ENCODE measurements at places on chromosomes 7 and 10.
A peak's percentile ranks its signal among the peaks of the same experiment; 100 is the strongest.

DNA sequence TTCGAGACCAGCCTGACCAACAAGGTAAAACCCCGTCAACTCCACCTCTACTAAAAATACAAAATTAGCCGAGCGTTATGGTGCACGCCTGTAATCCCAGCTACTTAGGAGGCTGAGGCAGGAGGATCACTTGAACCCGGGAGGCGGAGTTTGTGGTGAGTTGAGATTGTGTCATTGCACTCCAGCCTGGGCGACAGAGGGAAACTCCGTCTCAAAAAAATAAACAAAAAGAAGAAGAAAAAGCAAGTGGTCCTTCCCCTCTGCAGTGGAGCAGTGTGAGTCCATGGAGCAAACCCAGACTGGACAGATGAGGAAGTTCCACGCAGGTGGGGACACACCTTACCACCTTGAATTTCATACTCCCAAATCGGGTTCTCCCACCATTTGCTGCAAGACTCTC lies 13.1 kb upstream of the SERPINE1 start:
- no peak overlapping the region for H3K4me3 ChIP-seq
- no peak for DNase-seq
- no peaks in the 10 kb centered on the region for H3K36me3 ChIP-seq
- peaks cover 12% of the 10 kb centered on the region for H3K27me3 ChIP-seq
- H3K4me1 ChIP-seq = no peaks in the 10 kb centered on the region

GRCh38 chr7:143391462-143392404 lies 10.6 kb downstream of the ZYX start:
- H3K4me3 ChIP-seq = no peak overlapping the region
- H3K36me3 ChIP-seq = peaks cover 67% of the 10 kb centered on the region
- H3K27ac ChIP-seq = peak overlapping the region; percentile 52
- H3K4me1 ChIP-seq = peaks cover 30% of the 10 kb centered on the region
- peak; percentile 24 for DNase-seq

- no peak for DNase-seq
- peaks cover 35% of the 10 kb centered on the region for H3K4me1 ChIP-seq
- no peaks in the 10 kb centered on the region for H3K36me3 ChIP-seq
- H3K4me3 ChIP-seq = peak overlapping the region; percentile 31
- H3K27me3 ChIP-seq = peaks cover 94% of the 10 kb centered on the region
Observed at GRCh38 chr7:27243340-27244163, 950 bp downstream of the EVX1 start.

DNA sequence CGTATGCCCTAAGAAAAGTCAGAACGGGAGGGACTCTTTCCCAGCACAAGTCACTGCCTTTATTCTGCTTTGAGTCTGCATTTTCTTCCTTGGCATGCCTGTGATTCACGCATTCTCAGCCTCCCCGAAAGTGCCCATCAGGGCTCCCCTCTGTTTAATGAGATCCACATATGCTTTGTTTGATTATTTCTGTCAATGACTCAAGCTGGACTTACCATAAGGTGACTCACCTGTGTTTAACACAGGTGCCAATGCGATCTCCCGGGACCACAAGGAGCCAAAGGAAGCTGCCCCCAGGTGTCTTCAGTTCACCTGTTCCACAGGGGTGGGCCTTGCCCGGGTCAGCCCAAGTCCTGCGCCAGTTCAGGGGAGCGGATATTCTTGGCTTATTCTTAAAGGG lies 386.0 kb upstream of the SHH start:
- no peak for DNase-seq
- no peaks in the 10 kb centered on the region for H3K4me1 ChIP-seq
- no peak overlapping the region for H3K27ac ChIP-seq
- H3K4me3 ChIP-seq = no peak overlapping the region
- H3K27me3 ChIP-seq = peaks cover 7% of the 10 kb centered on the region
- no peaks in the 10 kb centered on the region for H3K36me3 ChIP-seq

DNA sequence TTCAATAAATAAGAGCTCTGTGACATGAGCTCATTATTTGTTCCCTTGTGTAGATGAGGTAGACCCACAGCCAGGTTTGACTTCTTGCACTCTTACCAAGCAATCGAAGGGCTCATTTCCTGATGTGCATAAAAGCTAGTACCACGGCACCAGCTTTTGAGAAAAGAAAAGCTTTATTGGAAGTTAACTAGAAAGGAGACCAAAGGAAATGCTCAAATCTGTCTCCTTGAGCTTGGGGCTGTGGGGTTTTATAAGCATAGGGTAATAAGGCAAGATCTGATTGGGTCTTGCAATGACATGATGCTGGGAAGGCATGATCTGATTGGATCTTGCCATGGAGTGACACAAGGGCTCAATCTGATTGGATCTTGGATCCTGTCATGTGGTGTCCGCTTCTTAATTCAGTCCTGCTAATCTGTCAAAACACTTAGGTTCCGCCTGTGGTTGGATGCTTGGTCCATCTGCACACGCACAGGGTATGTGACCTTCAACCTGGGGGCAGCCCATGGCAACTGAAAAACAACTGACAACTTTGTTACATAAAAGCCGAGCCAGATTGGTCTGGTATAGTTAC lies 47.8 kb upstream of the FRMD4A start:
- no peak overlapping the region for H3K27ac ChIP-seq
- H3K36me3 ChIP-seq = no peaks in the 10 kb centered on the region
- no peak for DNase-seq
- H3K4me1 ChIP-seq = peaks cover 22% of the 10 kb centered on the region
- H3K4me3 ChIP-seq = no peak overlapping the region
- peaks cover 47% of the 10 kb centered on the region for H3K27me3 ChIP-seq

DNA sequence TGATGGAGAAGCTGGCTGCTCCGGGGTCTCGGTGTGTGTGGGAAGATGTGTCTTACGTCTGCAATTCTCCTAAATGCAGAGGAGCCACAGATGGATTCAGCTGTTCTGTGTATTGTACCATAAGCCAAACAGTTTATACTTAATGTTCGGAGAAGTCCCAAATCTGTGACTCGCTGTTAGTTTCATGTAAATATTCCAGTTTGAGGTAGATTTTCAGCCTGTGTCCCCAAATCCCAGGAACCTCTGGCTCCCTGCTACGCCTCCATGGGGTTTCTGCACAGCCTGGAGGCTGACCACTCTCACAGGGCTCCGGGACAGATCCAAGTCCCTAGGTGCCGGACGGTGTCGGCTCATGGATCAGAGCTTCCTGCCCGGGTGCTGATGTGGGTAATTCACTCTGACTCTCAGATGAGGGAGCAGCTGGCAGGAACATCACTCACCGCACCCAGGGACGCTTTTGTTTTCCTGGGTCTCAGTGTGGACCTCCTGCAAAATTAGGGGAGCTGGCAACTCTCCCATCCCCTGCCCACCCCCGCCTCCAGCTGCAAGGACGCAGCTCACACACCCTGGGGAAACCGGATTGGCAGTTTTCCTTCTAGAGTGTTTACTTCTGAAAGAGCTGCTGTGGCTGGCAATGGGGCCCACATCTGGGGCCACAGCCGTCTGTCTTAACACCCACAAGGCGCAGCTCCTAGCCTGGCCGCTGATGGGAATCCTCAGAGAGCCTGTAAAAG lies 421.1 kb upstream of the FOXK1 start:
- no peaks in the 10 kb centered on the region for H3K36me3 ChIP-seq
- no peak for DNase-seq
- H3K4me1 ChIP-seq = no peaks in the 10 kb centered on the region
- no peak overlapping the region for H3K4me3 ChIP-seq

DNA sequence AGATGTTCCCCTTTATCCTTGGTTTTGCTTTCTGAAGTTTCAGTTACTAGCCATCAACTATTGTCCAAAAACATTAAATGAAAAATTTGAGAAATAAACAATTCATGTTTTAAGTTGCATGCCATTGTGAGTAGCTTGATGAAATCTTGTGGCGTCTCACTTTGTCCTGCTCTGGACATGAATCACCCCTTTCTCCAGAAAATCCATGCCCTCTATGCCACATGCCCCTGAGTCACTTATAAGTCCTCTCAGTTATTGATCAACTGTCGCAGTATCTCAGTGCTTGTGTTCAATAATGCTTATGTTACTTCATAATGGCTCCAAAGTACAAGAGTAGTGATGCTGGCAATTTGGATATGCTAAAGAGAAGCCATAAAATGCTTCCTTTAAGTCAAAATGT lies 208.0 kb upstream of the FERD3L start:
- H3K36me3 ChIP-seq = no peaks in the 10 kb centered on the region
- no peaks in the 10 kb centered on the region for H3K4me1 ChIP-seq
- H3K4me3 ChIP-seq = no peak overlapping the region
- H3K27ac ChIP-seq = no peak overlapping the region
- no peak for DNase-seq
- no peaks in the 10 kb centered on the region for H3K27me3 ChIP-seq

DNA sequence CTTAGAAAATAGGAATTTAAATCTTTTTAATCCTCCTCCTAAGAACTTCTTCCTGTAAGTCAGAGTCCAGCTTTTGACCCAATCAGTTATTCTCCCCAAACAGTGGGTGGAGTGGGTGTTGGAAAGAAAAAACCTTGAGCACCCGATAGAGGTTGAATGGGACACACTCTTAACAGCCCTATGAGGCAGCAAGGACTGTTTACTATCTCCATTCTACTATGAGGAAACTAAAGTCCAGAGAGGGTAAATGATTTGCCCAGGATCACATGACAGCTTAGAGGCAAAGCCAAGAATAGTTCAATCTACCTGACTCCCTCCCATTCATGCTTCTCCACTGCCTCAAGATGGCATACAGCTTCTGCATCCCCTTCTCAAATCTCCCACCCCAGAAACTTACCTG lies 57.6 kb upstream of the SLC35B4 start:
- peaks cover 43% of the 10 kb centered on the region for H3K27me3 ChIP-seq
- H3K36me3 ChIP-seq = no peaks in the 10 kb centered on the region
- no peaks in the 10 kb centered on the region for H3K4me1 ChIP-seq
- H3K4me3 ChIP-seq = no peak overlapping the region
- DNase-seq = no peak
- no peak overlapping the region for H3K27ac ChIP-seq

DNA sequence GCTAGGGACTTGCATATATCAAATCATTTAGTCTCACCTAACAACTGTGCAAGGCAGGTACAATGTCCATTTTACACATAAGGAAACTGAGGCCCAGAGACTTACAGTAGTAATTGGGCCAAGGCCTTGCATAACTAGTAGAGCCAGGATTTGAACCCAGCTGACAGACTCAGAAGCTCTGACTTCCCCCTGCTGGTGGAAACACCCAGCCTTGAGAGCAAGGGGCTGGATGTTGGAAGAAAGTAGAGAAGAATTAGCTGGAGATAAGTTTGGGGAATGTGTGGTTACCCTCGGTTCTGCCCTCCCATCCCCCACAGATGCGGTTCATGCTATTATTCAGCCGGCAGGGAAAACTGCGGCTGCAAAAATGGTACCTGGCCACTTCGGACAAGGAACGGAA lies 2.0 kb downstream of the AP1S1 start:
- H3K27ac ChIP-seq = no peak overlapping the region
- no peak for DNase-seq
- H3K4me3 ChIP-seq = no peak overlapping the region

DNA sequence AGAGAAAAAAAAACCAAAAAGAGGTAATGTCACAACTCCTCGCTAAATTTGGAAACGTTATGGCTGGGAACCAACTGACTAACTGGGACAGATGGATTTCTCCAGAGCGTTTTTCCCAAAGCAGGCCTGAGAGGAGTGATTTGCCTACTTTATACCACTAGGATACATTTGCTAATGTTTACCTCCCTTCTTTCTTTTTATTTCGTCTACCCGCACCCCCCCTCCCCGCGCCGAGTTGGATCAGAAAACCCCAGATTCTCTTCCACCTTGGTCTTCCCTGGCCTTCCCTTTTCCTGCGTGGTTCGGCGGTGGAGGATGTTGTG lies 7.2 kb downstream of the CPA2 start:
- no peak for DNase-seq
- peaks cover 11% of the 10 kb centered on the region for H3K27me3 ChIP-seq
- H3K4me1 ChIP-seq = peaks cover 38% of the 10 kb centered on the region
- H3K36me3 ChIP-seq = no peaks in the 10 kb centered on the region
- peak overlapping the region; percentile 39 for H3K4me3 ChIP-seq
- no peak overlapping the region for H3K27ac ChIP-seq
